ENCODE measurements at places on chromosomes 7 and 10.

GRCh38 chr7:100013328-100013676, 2.1 kb upstream of the ZKSCAN1 start:
- no peak for DNase-seq

GRCh38 chr10:72076756-72077155, 11.6 kb downstream of the SPOCK2 start:
- DNase-seq, result no peak

DNA sequence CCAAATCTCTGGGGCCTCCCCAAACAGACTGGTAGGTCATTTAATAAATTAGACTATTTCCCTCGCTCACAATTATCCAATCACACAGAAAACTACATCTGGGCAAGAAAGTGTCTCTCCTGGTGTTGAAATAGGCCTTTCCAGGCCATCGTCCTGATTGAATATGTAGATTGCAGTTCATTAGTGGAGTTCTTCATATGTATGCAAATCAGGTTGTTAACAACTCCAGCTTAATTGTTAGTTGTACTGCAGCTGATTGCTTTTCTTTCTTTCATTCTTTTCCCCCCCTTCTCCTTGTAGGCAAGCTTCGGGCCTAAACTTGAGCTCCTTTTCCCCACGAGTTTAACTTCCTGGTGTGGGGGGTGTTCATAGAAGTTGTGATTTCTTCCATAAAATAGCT, 359.1 kb upstream of the GALNT17 start:
- DNase-seq, result no peak

DNA sequence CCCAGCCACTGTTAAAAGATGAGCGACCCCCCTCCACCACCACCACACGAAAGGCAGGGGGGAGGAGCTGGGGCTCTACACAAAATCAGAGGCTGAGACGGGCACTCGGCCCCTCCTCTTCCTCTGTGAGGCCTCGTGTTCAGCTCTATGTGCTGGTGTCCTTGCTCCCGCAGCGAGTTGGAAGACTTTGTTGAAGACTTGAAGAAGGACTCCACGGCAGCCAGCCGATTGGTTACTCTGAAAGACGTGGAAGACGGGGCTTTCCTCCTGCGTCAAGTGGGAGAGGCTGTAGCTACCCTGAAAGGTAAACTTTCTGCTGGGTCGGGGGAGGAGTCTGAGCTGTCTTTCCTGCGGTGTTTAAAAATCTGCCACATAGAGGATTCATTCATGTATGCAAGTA, 203.7 kb downstream of the ARHGAP21 start:
- peak; percentile 30 for DNase-seq

DNA sequence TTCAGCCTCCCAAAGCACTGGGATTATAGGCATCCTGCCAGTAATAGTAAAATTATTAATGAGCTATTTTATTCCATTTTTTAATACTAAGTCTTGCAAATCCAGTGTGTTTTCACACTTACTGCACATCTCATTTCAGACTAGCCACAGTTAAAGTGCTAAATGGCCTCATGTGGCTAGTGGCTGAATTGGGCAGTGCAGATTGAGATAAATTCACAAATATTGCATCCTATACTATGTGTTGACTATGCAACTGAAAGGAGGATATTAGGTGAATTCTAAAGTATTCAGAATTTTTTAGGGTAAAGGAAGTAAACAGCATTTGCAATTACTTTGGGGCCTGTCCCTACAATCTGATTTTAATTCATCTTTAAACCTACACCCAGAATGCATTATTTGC, 10.2 kb downstream of the APBB1IP start:
- DNase-seq, result no peak

GRCh38 chr10:106830471-106830870, 334.0 kb downstream of the SORCS1 start:
- DNase-seq, result no peak

- no peak for DNase-seq
Observed at GRCh38 chr7:140674899-140675701, 2.4 kb downstream of the ADCK2 start.

- no peak for DNase-seq
Observed at GRCh38 chr10:87925570-87925969, 62.1 kb downstream of the PTEN start.

DNA sequence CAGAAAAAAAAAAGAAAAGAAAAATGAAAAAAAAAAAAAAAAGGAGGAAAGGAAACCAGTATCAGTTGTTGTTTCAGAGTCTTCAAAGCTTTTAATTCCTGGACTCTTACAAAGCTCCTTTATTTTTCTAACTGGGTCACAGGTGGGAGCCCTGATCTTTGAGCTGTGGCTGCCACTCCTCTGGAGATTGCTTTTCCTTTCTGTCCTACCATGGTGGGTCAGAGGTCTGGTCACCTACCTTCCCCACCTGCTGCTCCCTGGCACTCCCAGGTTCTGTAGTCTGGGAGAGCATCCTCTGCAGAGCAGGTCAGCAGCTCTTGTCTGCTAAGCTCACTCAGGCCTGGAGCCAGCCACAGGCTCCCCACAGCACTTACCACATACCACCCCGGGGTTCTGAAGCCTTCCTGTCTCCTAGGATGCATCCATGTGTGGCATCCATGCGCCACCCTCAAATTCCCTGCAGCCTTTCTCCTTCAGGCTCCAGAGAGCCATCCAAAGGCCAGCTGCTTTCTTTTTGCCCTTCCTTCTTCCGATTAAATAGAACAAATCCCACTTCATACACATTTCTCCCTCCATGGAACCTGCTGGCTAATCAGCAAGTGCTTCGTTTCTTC, 73.2 kb upstream of the TPK1 start:
- no peak for DNase-seq

GRCh38 chr10:93945819-93946218, 47.9 kb upstream of the PLCE1 start:
- no peak for DNase-seq

DNA sequence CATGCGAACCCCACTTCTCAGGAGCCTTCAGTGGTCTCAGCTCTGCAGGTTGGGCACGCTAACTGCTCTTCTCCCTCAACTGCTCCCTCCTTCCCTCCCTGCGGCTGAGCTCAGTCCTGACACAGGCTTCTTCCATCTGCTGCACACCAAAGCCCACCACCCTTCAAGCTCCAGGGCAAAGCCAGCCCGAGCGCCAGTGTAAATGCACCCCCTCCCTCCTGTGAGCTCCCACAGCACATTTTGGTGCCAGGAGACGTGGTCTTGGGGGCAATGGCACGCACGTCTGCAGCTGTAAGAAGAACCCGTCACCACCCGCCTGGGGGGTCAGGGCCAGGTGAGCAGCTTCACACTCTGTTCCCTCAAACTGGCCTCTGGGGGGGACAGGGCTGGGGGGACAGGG, 15.9 kb downstream of the VIPR2 start:
- no peak for DNase-seq

- no peak for DNase-seq
Observed at GRCh38 chr7:99437946-99438572, 539 bp downstream of the PTCD1 start.

GRCh38 chr10:33419311-33419710, 84.8 kb upstream of the NRP1 start:
- no peak for DNase-seq

DNA sequence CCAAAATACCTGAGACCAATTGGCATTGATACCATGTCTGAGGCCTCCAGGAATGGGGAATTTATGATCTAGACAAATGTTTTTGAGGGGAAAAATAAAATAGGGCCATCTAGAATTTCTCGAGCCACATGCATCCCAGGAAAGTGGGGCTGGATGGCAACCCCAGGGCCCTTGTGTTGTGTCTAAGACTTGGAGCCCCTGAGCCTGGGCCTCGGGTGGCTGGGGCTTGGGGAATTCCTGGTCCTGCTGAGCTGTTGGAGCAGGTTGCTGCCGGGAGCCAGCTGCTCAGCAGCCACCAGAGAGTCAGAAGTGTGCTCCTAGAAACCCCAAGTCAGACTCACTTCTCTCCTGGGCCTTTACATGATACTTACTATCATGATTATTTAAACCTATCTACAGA, 172.9 kb downstream of the WDR37 start:
- DNase-seq, result no peak

DNA sequence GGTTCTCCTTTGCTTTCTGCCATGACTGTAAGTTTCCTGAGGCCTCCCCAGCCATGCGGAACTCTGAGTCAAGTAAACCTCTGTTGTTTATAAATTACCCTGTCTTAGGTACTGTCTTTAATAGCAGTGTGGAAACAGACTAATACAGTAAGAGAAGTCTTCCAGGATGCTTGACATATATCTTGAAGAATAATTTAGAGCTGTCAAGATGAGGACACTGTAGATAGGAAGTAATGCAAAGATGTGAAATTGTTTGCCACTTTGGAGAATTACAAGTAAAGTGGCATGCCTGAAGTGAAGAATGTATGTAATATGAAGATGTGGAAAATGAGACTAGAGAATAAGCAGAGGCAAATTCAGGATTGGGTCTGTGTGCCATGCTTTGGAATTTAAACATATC, 2.9 kb upstream of the CADPS2 start:
- DNase-seq, result no peak

DNA sequence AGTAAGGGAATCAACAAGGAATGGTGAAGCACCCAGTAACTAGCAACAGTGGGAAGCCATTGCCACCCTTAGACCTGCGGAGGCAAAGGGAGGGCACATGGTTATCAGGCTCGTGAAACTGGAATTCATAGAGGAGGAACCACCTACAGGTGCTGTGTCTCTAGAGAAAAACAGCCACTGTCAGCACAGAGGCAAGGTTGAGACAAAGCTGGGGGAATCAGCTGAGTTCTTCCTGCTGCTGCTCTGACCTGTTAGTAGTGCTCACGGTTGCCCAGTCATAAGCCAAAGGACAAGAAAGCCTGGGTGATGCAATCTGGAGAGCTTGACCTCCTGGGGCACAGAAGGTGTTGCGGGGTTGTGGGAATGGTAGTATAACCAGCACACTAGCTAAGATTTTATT, 110.1 kb downstream of the TPST1 start:
- DNase-seq, result no peak

DNA sequence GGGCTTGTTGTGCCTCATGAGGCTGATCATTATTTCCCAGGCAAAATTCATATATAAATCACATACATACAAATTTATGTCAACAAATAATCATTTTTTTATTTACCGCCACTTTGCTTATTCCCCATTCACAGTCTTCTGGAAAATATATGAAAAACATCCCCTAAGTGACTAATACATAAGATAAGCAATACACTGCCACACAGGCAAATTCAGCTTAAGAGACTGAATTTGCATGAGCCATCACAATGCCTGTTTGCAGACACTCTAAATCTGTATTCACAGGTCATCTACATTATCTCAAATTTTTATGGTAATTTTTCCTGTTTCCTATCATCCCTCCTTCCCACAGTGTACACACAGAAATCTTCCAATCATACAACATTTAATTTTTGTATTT, 13.2 kb downstream of the OSBPL3 start:
- DNase-seq, result no peak
